Activated naive CD8-positive, alpha-beta T cell treated with anti-CD3 and anti-CD28 coated beads, Interleukin-2, amount 10 ng/mL, durations not matched to agents 7 days and 5 days (primary cell): ENCODE measurements at places on chromosomes 1 and 21. TPM values are rescaled to one million over a fixed set of nuclear protein-coding genes. Genes with fewer than 3 reads are reported as not detected.

The PRAMEF15 gene
- total RNA-seq = not detected

DNA sequence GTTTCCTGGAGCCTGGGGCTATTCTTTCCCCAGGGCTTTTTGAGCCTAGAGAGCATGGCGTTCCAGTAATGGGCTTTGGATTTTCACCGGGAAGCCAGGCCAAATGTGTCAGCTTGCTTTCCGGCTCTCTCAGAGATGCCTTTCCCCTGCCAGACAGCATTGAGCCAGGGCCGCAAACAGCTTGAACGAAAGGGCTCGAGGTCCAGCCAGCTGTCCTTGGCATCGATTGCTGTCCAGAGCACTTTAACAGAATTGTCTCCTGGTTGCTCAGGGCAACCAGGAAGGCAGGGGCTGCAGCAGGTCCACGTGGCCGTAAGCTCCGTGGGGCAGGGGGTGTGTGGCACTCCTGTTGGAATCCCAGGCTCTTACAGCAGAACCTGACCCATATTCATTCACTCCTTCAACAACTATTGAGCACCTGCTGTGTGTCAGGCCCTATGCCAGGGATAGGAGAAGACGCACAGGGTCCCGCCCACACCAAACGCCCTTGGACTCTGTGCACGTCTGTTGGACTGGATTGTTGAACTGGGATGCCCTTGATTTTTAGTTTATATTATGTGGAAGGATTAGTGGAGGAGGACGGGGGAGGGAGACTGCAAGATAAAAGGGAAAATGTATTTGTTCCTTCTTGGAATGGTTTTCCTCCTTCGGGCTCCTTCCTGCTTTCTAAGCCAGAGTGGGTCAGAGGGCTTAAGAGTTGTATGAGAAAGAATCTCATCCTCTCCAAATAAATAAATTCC lies 38.7 kb upstream of the EFHD2 start:
- H3K4me3 ChIP-seq = no peak overlapping the region
- no peaks in the 10 kb centered on the region for H3K36me3 ChIP-seq
- no peak overlapping the region for H3K27ac ChIP-seq
- DNase-seq = no peak

DNA sequence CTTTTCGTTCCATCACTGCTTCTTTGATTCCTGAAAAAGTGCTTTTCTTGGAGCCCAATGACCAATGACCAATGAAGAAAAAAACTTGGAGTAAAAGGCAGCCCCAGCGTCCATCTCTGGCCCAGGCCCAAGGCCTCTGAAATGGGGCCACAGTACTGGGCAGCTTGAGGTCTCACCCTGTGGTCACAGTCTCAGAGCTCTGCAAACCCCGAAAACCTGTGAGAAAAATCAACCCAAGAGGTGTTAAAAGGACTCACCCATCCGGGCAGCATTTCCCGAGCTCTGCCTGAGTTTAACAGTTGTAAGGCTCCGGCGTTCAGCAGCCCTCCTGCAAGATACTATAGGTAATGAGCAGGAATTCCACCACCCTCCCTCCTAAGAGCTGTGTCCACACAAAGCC lies 2.1 kb upstream of the EFHD2 start:
- no peak overlapping the region for H3K27ac ChIP-seq
- H3K27me3 ChIP-seq = peaks cover 33% of the 10 kb centered on the region
- no peak overlapping the region for H3K4me3 ChIP-seq
- H3K36me3 ChIP-seq = peaks cover 4% of the 10 kb centered on the region
- DNase-seq = no peak
- peaks cover 12% of the 10 kb centered on the region for H3K4me1 ChIP-seq

The SLC45A1 gene
- 0.88 TPM for total RNA-seq

The PRPF38A gene
- total RNA-seq = 87.1 TPM

DNA sequence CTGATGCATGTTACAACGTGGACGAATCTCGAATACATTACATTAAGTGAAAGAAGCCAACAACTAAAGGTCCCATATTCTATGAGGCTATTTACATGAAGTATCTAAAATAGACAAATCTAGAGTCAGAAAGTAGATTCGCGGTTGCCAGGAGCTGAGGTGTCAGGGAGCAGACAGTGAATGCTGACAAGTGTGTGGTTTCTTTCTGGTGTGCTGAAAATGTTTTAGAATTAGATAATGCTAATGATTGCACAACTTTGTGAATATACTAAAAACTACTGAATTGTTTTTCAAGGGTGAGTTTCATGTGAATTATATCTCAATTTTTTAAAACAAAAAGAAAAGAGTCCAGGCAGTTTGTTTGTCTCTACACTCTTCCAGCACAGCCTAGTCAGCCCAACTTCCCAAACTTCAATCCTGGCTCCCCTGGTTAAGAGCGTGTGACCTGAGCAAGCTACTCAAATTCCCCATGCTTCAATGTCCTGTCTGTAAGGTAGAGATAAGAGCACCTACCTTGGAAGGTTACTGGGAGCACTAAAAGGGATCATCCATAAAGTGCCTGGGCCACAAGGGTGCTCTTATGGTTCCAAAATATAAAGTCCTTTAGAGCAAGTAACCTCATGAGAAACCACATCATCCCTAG lies 20.9 kb downstream of the HLCS start:
- H3K4me1 ChIP-seq = peaks cover 2% of the 10 kb centered on the region
- no peak for DNase-seq
- no peaks in the 10 kb centered on the region for H3K27me3 ChIP-seq
- no peak overlapping the region for H3K27ac ChIP-seq

DNA sequence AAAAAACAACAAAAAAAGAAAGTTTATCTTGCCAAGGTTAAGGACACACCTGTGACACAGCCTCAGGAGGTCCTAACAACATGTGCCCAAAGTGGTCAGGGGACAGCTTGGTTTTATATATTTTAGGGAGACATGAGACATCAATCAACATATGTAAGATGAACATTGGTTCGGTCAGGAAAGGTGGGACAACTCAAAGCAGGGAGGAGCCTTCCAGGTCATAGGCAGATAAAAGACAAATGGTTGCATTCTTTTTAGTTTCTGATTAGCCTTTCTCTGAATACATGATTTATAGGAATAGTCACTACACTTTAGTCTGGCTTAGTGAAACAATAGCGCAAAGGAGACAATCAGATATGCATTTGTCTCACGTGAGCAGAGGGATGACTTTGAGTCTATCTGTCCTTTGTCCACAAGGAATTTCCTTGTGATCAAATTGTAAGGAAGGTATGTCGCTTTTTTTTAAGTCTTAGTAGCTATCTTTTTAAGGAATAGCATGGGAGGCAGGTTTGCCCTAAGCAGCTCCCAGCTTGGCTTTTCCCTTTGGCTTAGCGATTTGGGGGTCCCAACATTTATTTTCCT lies 23.3 kb upstream of the OVAAL start:
- no peaks in the 10 kb centered on the region for H3K36me3 ChIP-seq
- H3K27ac ChIP-seq = no peak overlapping the region
- no peak for DNase-seq
- no peak overlapping the region for H3K4me3 ChIP-seq
- H3K27me3 ChIP-seq = peaks cover 12% of the 10 kb centered on the region

GRCh38 chr1:25369241-25369640 lies 31.1 kb downstream of the TMEM50A start:
- no peak overlapping the region for H3K27ac ChIP-seq
- H3K27me3 ChIP-seq = no peaks in the 10 kb centered on the region
- H3K4me3 ChIP-seq = no peak overlapping the region
- no peaks in the 10 kb centered on the region for H3K36me3 ChIP-seq
- no peak for DNase-seq
- no peaks in the 10 kb centered on the region for H3K4me1 ChIP-seq

The SOD1 gene
- 215 TPM for total RNA-seq

The SYTL1 gene
- total RNA-seq = 105 TPM

The FCRL5 gene
- total RNA-seq = 0.33 TPM

The LRRC71 gene
- not detected for total RNA-seq

The IFNLR1 gene
- 7.9 TPM for total RNA-seq

The RNF223 gene
- not detected for total RNA-seq

GRCh38 chr1:219566951-219567947 lies 45.7 kb downstream of the ZC3H11B start:
- H3K4me1 ChIP-seq = no peaks in the 10 kb centered on the region
- no peak overlapping the region for H3K4me3 ChIP-seq
- H3K27me3 ChIP-seq = no peaks in the 10 kb centered on the region
- no peaks in the 10 kb centered on the region for H3K36me3 ChIP-seq
- H3K27ac ChIP-seq = no peak overlapping the region
- DNase-seq = no peak

GRCh38 chr1:207959910-207960309 lies 49.0 kb upstream of the CD34 start:
- H3K4me1 ChIP-seq = peaks cover 8% of the 10 kb centered on the region
- DNase-seq = no peak
- peaks cover 65% of the 10 kb centered on the region for H3K27me3 ChIP-seq
- no peaks in the 10 kb centered on the region for H3K36me3 ChIP-seq
- H3K27ac ChIP-seq = no peak overlapping the region

GRCh38 chr21:43322311-43322710 lies 104.6 kb downstream of the SIK1 start:
- H3K4me1 ChIP-seq = peaks cover 15% of the 10 kb centered on the region
- peaks cover 6% of the 10 kb centered on the region for H3K36me3 ChIP-seq
- no peak for DNase-seq
- no peak overlapping the region for H3K27ac ChIP-seq

GRCh38 chr1:99942723-99943122 lies 27.1 kb upstream of the SLC35A3 start:
- no peak for DNase-seq
- H3K36me3 ChIP-seq = no peaks in the 10 kb centered on the region
- no peak overlapping the region for H3K4me3 ChIP-seq
- H3K27me3 ChIP-seq = no peaks in the 10 kb centered on the region
- H3K4me1 ChIP-seq = no peaks in the 10 kb centered on the region

DNA sequence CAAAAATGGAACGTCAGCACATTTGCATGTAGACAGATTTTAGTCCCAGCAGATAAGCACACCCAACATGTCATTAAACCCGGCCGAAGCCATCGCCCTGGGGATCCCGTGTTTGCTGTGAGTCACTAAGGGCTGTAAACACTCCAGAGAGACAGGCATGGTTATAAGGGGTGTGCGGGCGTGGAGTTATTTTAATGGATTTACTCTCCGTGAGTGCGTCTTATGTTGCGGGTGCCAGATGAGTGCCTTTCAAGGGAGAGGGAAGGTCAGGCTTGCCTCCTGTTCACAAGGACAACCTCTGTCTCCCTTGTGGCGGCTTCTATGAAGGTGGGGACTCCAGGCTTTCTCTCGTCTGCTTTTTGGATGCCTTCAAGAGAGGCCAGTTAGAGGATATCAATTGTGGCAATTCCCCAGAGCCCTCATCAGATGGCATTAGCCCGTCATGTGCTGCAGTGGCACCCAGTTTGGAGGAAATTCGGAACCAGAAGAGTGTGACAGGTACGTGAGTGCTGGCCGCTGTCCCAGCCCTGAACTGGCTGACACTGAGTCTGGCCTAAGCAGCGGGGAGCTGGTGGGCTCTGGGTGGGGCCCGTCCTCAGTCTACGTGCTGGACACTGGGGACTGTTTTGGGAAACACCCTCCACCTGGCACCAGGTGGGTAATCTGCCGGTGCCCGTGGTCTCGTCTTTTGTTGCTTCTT lies 223.8 kb upstream of the TMEM51 start:
- no peak overlapping the region for H3K27ac ChIP-seq
- H3K36me3 ChIP-seq = no peaks in the 10 kb centered on the region
- peaks cover 4% of the 10 kb centered on the region for H3K4me1 ChIP-seq
- H3K27me3 ChIP-seq = peaks cover 21% of the 10 kb centered on the region
- no peak overlapping the region for H3K4me3 ChIP-seq
- no peak for DNase-seq
